ENCODE measurements at places on chromosomes 2 and 18.

- DNase-seq = peak; percentile 67
Measured at GRCh38 chr2:86037141-86037794, 68.4 kb downstream of the POLR1A start.

DNA sequence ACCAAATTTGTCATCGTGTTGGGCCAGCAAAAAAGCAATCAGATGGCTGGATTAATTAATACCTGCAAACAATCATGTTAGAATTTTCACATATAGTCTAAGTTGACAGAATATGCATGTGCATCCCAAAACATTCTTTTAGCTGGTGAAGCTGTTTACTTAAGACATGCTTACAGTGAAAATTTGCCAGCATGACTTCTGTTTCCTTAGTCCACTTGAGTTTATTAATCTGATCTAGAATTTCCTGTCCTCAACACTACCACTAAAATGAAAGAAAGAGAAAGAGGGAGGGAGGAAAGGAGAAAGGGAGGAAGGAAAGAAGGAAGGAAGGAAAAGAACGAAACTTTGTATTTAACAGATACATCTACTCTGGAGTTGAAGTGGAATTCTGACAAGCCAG, 2109.9 kb upstream of the PIK3C3 start:
- no peak for DNase-seq

GRCh38 chr2:241205086-241205485, 16.6 kb downstream of the ANO7 start:
- no peak for DNase-seq

DNA sequence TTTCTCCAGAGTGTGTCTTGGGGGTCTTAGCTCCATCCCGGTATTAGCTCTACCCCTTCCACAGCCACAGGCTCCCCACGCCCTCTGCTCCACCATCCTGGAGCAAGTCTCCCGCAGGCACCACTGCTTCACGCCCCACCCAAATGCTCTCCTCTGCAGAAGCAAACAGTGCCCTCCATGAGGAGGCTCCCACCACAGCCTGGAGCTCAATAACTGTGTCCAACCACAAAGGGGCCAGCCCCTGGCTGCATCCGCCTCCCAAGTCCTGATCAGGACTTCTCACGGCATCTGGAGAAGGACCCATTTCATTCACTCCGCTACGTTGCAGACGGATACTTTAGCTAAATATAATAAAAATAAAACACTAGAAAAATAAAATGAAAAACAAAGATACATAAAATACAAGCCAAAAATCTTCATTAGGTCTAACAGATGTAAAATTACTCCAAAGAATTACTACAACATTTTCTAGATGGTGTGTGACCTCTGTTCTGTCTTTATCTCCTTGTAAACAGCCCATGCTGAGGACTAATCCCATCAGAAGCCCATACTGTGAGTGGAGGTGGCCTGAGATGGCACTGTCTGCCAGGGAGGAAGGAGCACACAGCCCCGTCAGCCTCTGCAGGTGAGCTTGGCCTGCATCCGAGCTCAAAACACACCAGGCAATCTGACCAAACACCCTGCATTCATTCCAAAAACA, 210.8 kb upstream of the RAB6C start:
- DNase-seq = no peak

DNA sequence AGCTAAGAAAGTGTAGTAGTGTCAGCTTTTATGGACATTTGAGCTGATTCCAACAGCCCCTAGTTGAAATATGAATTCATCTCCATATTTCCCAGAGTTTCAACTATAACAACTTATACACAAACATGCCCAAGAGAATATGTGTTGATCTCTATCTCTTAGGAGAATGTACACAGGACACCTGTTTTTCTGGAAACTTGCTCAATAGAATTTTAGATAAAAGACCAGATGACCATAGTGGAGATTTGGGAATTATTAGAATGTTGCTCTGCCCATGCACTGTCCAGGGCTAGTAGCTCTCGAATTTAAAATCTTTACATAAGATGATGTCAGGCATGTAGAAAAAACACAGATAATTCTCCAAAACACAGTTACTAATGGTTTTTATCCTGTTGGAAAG, 162.3 kb upstream of the VRK2 start:
- no peak for DNase-seq

GRCh38 chr2:127254386-127254981, 34.4 kb upstream of the CYP27C1 start:
- DNase-seq = no peak

- DNase-seq = no peak
Measured at GRCh38 chr18:39414009-39414700, 1848.6 kb upstream of the CELF4 start.

- no peak for DNase-seq
Measured at GRCh38 chr18:44957025-44957424, 276.3 kb downstream of the SETBP1 start.

GRCh38 chr2:32680942-32681341, 53.1 kb downstream of the TTC27 start:
- no peak for DNase-seq

DNA sequence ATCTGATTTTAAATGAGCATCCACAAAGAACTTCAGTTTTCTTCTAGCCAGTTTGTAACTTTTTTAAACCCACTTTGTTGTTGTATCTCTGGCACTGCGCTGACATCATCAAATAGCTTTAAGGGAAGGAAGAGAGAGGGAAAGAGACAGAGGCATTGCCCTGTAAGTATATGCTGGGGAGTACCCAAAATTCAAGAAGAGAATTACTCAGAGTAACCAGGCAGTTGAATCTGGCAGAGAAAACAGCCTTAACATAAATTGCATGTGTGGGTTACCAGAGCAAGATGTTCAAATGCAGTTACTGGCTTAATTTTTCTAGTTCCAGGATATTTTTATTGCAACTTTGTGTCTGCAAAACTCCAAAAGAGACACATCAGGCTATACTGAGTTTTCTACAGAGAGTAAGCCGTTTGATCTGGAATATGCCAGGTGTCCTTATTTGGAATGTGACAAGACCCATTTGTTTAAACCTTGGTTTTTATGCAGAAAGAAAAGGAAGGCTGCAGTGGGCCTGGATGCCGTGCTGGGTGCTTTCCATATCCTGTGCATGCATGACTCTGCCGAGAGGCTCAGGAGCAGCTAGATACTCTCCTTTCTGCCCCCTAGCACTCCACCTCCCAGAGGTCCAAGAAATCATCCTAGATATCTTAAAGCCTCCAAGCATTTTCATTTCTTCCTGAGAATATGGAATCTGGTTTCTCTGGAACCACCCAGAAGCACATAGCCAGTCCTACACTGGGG, 93.7 kb downstream of the MAPRE2 start:
- DNase-seq = no peak

GRCh38 chr2:18991177-18992168, 366.9 kb downstream of the OSR1 start:
- DNase-seq = no peak

DNA sequence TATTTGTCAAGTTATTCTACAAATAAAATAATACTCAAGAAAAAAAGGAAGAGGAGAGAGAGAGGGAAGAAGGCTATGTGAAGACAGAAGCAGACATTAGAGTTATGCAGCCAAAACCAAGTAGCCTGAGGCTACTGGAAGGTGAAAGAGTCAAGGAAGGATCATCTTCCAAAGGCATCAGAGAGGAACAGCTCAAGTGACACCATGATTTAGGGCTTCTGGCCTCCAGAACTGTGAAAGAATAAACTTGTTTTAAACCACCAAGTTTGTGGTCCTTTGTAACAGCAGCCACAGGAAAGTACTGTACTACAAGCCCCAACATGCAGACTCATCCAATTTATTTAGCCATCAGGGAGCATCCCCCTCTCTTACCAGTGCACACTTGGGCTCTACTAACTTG, 788.5 kb upstream of the LRRTM1 start:
- no peak for DNase-seq

DNA sequence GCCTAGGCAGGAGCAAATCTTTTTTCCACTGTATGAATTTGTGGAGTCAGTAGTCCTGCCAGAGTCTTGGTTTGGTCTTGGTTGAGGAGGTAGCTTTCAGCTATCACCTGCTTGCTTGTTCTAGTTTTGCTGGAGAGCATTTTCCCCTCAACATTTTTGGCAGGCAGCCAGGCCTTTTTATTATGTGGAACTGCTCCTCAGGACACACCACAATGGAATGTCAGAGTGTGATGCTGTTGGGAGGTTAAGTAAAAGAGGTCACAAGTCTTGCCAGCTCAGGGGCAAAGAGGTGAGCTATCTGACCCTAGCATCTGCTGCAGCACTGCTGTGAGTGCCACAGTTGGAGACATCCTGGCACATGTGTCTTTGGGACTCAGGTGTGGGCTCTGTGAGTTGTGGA, 258.0 kb downstream of the CNTNAP5 start:
- DNase-seq = no peak

GRCh38 chr2:174356347-174356746, 21.6 kb downstream of the SP9 start:
- no peak for DNase-seq

DNA sequence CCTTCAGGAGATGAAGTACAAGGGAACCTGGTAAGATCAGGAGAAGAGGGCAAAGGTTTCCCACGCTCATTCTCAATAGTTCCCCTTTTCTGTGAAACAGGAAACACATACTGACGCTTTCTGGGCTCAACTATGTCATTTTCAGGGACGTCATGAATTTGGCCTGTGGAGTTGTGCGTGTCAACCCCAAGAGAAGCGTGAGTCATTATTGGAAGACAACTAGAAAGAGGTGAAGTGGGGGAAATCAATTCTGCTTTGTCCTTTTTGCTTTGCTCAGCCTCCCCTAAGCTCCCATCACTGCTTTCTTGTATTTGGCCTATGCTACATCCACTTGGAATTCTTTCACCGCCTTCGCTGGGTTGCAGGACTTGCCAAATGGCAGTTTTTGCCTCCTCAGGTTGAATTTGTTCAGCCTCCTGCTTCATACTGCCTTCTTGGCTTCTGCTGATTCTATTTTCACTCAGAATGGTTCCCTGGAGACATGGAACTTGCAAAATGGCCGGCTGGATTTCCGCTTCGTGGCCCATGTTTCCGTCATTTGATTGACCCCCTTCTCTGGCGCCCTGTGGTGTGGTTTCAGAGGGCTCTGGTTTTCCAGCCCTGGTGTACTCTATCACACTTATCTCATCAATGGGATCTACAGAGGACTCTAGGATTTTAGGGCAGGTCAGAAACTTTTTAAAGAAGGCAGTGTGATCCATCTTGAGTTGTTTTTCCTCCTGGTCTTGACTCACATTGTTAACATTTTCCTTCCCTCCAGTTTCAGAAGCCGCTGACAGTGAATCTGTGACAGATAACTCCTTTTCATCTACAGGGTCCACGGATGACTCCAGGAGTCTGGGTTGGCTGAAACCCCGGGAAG, 93.3 kb downstream of the ALPK2 start:
- DNase-seq = no peak

- DNase-seq = no peak
Measured at GRCh38 chr18:40186677-40187076, 1768.4 kb upstream of the PIK3C3 start.

DNA sequence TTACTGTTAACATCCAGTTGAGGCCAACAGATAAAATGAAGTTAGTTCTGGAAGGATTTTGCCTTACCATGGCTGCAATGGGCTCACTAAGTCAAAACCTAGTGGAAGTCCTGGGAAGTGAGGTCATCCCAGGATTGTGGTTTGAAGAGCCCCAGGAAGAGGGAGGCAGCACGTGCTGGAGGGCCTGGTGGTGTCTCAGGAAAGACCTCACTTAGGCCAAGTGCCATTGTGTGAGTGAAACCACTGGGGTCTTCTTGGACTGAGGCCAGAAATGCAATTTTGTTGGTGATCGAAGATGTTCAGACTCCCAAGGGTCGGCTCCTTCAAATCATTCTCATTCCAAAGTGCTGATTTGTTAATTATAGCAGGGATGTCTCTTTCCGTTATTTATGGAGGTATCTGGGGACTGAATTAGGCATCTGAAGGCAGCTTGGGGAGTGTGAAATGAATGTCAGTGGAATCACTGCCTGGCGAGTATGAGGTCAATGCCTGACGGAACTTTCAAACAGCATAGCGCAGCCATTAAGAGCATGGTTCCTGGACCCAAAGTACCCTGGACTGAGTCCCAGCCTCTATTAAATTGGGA, 60.0 kb downstream of the IL1R2 start:
- no peak for DNase-seq

- DNase-seq = no peak
Measured at GRCh38 chr2:191264647-191265081, 19.5 kb downstream of the MYO1B start.

DNA sequence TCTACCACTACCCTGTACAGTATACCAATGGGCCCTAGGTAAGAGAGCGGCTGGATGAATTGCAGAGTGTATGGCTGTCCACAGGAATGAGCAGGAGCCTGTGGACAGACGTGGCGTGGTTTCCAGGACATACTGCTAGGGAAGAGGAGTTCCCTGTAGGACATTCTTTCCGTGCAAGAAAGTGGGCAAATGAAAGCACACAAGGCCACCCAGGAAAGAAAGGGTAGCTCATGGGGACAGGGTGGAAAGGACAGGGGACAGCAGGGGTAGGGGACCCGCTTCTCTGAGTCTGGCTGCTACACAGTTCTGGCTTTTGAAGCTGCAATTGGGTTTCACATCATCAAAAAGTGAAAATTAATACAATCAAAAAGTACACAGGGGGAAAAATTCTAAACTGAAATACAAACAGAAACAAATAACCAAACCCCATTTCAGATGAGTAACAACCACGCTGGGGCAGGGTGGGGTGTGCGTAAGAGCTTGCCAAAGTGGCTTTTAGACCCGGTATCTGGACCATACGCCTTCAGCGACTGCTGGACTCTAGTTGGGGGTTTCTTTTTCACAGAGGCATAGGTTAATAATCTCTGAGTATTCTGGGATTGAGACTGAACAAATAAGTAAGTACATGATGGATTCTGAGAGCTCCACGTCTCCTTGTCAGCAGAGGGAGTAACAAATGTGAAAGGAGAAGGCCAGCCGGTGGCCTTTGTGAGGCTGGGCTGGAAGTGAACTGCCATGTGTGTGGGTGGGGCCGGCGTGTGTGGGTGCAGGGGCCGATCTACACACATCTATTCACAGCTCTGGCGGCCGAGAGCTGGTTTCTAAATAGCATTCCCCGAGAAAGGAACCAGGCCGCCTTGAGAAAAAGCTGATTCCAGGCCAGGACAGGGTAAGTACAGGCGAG, 84.0 kb downstream of the HDAC4 start:
- no peak for DNase-seq

DNA sequence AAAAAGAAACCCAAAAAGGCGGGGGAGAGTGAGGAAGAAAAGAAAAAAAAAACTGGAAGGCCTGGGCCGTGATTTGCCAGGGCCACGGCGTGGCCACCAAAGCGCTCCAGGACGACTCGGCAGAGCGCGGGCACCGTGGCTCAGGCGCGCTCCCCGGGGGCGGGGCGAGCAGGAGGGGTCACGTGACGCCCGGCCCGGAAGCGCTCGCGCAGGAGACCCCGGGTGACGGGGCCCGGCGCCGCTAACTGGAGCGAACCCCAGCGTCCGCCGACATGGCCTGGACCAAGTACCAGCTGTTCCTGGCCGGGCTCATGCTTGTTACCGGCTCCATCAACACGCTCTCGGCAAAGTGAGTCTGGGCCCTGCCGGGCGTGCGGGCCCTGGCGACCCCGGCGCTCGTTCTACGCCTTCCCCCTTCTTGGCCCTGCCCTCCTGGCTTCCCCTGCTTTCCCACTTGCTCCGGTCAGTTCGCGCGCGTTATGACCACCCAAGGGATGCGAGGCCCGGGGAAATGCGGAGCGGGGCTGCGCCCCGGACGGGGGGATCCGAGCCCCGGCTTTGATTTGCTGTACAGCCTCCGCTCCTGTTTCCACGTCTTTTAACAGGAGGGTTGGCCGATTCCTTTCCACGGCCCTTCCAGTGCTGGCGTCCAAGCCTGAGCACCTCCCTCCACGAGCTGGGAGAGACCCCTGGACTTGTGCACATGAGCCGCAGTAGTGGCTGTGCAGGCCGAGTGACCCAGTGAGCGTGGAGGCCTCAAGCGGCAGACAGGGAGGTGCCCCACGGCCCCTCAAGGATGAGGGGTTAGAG, at the start of gene SLC35F6:
Gene SLC35F6 (plus strand): TSS at position 207 of the 810 bp plus-strand sequence. CDS start 66 bp downstream, at position 273.
- DNase-seq = peak; percentile 65

Data from renal cortex interstitium (tissue), 15 donors.